Dermis blood vessel endothelial cell (primary cell): ENCODE measurements at places on chromosomes 12 and 14.

DNA sequence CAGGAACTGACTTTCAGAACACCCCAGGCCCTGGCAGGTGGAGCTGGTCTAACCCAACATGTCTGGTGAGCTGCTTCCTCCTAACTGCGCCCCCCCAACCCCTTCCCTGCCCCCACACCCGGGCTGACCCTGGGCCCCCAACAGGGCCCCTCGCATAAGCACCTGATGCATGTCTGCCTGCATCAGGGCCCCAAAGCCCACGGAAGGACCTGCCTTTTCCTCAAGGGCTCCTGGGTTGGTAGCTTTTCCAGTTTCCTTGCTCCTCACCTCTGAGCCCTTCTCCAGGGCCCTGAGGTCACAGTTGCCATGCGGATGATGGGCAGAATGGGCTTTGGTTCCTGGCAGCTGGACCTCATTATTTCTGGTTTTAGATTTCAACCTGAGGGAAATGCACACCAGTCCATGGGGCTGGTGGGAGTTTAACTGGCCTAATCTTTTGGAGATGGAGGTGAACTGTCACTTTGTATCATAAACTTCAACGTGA is 18.5 kb downstream of the TESC start:
- no peak for DNase-seq

GRCh38 chr14:61598980-61599379 is 96.3 kb upstream of the HIF1A start:
- peak; percentile 69 for DNase-seq

GRCh38 chr12:69598174-69598753 is 12.4 kb downstream of the LRRC10 start:
- no peak for DNase-seq

DNA sequence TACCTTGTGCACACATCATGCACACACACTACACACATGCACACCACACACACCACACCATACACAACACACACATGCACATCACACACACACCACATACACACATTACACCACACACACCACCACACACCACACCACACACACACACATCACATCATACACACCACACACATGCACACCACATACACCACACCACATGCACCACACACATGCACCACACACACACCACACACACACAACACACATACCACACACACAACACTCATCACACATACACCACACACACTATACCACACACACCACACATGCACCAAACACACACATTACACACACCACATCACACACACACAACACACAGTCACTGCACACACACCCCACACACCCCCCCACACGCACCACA is 38.1 kb downstream of the SDR9C7 start:
- no peak for DNase-seq

GRCh38 chr14:39265806-39266524 is 32.2 kb downstream of the MIA2 start:
- DNase-seq = peak; percentile 39

GRCh38 chr12:2805143-2805520 is 7.3 kb upstream of the ITFG2 start:
- no peak for DNase-seq

- DNase-seq = peak; percentile 90
These were observed 37.0 kb upstream of the P2RX7 start for GRCh38 chr12:121095544-121096198.

DNA sequence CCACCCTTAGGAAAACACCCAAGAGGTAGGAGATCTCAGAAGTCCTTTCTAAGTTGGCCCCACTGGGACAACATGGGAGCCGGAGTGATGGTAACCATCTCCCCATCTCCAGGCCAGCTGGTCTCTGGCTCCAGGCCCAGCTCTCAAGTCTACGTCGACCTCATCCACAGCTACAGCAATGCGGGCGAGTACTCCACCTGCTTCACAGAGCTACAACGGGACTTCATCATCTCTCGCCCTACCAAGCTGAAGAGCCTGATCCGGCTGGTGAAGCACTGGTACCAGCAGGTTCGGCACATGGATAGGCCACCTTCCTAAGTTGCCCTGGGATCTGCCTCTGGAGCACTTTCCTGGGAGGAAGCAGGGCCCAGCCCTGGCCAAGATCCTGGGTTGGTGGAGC is 11.0 kb upstream of the OAS2 start:
- DNase-seq = no peak

DNA sequence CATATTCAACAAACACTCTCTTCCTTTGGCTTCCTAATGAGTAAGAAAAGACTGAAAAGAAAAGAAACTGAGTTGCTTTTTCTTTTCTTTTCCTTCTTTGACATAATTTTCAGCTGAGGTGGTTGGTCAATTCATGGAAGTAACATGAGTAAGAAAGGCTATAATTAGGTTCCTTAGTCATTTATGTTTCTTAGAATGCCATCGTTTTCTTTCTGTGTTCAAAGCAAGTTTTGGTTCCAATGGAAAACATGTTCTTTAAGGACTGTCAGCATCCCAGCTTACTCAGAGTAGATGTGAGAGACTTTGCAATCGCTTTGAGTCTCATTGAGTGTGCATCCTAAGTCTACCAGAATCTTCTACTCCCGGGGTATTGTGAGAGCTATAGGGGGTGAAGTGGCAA is 882.4 kb downstream of the DIO2 start:
- no peak for DNase-seq

DNA sequence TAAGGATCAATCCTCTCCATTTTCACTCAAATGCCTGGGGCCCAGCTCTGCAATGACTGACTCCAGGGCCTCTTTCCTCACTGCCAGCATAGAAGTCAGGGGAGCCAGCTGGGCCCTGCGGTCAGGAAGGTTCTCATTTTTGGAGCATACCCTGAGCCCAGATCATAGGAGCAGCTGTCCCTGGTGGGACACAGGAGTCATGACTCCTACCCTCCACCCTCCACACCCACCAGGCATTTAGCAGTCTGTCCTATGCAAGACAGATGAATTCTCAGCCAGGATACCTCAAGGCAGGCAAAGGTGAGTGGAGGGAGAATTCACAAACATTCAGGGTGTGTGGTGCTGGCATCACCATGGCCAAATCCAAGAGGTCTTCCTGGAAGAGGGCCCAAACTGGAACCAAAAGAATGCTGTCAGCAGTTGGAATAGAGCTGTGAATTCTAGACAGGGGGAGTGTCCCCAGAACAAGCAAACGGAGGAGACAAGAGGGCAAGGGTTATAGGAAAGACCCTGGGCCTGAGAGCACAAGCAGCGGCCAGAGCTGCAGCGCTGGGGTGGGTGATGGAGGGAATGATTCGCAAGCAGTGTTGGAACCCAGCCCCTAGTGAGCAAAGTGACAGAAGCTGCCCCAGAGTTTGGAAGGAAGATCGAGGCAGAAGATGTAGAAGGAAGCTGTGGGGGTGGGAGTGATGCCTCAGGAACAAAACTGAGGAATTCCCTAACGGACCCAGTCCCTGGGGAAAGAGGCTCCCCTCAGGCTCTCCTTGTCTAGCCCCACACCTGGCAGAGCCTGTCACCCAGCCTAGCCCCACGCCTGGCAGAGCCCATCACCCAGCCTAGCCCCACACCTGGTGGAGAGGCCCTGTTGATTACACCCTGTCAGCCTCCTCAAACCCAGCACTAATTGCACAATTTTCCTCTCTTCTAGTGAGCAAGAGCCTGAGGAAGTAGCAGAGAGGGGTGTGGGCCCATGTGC is 4.5 kb upstream of the REM2 start:
- no peak for DNase-seq

DNA sequence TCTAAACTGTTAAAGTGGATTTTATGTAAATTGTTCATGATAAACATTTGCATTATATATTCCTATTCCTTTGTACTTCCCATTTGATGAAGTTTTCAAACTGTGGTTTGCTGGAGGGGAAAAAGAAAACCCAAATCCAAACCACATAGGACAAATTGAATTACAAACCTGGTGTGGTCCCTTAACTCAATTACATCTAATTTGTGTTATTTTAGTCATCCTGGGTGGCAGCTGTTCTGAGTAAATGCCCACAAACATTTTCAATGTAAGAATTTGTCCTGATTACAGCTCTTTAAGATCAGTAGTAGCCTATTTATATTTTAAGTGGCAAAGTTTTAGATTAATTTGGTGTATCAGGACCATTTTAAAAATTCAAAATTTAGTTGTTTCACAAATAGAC is 153.9 kb downstream of the RAD51B start:
- no peak for DNase-seq

- DNase-seq = no peak
These were observed 343.9 kb downstream of the LRFN5 start for GRCh38 chr14:41950428-41951151.

- DNase-seq = peak; percentile 55
These were observed 200.7 kb upstream of the FOXN3 start for GRCh38 chr14:89617481-89618329.
